NCI-H1048 (cell line): ENCODE measurements at places on chromosomes 7 and 10.

DNA sequence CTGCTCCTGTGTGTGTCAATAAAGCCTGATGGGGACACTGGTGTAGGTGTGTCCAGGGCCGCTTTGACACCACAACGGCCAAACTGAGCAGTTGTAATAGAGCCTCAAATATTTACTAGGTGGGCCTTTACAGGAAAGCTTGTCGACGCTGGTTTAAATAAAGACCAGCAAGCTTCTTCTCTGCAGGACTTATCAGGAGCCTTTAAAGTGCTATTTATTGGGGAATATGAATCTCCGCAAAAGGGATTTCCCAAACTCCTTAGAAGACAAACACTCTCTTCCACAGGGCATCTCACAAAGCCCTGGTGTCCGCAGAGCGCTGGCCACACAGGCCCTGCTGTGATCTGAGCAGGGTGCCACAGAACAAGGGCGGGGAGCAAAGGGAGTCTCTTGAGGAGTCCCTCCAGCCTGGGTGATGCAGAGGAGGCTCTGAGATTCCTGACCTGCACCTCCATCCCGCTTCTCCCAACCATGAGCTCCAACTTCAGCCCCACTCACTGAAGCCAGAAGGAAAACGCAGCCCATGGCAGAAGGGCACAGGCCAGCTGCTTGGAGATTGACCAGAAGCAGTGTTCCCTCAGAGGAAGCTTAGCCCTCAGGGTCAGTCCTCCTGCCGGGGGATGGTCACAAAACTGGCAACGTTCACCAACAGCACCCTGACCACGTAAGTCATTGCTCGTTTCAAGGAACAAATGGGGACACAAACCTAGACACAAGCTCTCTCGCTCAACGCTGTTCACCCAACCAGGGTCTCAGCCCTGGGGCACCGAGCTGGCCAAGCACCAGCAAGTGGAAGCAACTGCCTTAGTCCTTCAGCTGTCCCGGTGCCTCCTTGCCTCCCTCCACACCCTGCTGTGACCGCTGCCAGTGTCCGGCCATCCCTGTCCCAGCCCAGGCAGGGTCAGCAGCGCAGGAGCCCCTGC is 129.5 kb downstream of the OAT start:
- no peak for DNase-seq

GRCh38 chr10:88889559-88890337 is 9.7 kb downstream of the STAMBPL1 start:
- DNase-seq: no peak

DNA sequence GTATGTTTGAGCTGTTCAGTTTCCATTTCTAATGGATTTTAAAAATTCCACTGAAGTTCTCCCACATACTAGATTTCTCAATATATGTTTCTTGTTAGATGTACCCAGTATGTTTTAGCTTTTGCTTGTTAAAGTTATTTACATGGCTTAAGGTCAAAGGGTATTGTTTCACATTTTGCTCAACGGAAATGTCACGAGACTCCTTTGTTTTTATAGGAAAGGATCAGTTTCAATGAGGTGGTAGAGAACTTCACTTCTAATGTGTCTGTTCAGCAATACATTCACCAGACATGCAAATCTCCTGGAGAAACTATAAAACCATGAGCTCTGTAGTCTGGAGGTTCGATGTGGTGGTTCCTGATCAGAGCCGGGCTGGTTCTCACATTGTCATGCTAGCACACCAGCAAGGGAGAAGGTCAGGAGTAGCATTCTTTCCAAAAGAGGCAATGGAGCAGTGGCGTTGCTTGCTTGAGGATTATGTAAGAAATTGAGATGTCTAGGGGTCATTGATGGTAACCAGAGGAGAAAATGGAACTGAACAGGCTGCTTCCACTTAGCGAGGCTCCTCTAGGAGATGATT is 114.0 kb downstream of the RAB18 start:
- DNase-seq: no peak

DNA sequence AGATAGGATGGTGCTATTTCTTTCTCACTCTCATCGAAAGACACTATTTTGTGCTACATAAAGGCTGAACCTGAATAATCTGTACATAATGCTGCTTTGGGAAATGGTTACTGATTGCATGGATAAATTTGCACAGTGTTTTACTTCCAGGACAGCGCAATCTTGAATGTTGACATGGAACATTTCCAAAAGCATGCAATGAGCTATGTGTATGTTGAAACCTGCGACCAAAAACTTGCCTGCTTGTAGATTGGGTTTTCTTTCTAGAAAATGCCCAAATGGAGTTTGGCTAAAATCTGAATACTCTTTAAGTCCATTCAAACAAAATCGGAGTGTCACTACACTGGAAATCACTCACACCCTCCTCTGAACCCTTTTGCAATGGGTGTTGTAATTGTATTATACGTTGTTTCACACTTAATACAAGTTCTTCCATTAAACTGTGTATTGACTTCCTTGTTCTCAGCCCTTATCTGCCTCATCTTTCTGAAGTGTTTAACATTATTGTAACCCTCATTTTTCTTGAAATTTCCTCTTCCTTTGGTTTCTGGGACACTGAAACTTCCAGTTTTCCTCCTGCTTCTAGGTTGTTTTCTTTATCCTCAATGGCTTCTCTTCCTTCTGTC is 73.7 kb upstream of the CAPZA2 start:
- no peak for DNase-seq

DNA sequence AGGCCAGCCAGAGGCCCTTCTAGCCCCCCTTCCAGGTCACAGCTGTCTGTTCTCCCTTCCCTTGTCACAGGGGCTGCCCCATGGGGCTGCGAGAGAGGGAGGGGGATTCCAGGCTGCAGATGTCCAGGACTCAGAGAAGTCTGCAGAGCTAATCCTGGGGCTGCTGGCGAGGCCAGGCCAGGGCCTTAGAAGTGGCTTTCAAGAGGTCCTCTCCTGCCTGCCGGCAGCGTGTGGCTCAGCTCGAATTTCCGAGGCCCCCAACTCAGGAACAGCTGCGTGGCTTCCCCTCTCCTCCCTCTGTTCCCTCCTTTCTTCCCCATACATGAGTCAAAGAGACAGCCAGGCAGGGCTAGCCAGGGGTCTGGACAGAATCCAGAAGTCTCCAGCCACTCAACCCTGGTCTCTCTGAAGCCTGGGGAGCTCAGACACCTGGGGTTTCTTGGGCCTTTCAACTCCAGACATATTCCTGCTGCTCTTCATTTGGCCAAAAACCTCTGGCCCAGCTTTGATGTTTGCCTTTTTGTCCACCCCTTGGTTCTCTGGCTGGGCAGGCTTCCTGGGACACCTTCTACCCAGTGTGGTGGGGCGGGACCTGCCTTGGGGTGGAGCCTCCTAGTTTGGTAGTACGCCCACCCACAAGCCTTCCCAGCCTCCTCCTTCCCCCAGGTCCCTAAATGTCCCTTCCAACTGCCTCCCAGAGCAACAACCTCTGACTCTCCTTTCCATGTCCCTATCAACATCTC is 21.8 kb upstream of the EIF5AL1 start:
- no peak for DNase-seq

DNA sequence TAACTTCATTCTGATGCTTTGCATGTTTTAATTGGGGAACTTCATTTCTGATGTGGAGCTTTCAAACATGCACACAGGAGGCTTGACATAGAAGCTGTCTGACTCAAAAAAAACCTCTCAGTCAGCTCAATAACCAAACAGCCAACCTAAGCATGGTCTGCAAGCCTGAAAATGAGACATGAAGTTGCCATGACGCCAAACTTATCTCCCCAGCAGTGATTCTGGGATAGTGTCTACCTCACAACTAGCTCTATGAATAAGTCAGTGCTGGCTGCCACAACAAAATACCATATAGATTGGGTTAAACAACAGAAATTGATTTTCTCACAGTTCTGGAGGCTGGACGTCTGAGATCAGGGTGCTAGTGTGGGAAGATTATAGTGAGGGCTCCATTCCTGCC is 244.2 kb downstream of the CCDC3 start:
- no peak for DNase-seq

DNA sequence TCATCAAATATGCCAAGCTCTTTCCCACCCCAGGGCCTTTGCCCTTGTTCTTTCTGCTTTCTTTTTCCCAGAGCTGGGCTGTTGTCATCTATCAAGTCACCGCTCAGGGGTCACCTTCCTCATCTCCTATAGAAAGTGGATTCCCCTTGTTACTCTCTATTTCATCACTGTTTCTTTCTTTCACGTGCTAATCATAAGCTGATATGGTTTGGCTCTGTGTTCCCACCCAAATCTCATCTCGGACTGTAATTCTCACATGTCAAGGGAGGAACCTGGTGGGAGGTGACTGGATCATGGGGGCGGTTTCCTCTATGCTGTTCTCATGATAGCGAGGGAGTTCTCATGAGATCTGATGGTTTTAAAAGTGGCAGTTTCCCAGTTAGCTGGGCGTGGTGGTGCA is 17.0 kb upstream of the TIAL1 start:
- no peak for DNase-seq

DNA sequence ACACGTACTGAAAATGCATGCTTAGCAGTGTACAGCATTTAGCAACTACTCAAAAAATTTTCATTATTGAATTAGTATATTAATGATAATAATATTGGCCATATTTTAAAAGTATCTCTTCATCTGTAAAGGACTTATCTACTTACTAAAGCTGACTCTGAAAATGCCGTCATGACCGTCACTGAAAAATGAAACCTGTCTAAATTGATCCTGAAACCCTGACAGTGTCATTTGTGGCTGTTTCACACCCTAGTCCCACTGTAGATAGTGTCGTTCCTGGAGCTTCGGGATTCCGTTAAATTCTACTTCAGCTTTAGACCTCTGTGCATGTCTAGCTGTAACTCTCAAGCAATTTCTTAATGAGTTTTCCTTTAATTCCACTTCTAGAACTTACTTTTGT is 35.8 kb upstream of the EZH2 start:
- no peak for DNase-seq

GRCh38 chr7:91326516-91327199 is 62.4 kb downstream of the FZD1 start:
- no peak for DNase-seq

- DNase-seq: no peak
Observed at GRCh38 chr10:73229567-73229966, 17.5 kb downstream of the DNAJC9 start.

GRCh38 chr7:158751751-158752150 is 47.1 kb upstream of the NCAPG2 start:
- DNase-seq: no peak

DNA sequence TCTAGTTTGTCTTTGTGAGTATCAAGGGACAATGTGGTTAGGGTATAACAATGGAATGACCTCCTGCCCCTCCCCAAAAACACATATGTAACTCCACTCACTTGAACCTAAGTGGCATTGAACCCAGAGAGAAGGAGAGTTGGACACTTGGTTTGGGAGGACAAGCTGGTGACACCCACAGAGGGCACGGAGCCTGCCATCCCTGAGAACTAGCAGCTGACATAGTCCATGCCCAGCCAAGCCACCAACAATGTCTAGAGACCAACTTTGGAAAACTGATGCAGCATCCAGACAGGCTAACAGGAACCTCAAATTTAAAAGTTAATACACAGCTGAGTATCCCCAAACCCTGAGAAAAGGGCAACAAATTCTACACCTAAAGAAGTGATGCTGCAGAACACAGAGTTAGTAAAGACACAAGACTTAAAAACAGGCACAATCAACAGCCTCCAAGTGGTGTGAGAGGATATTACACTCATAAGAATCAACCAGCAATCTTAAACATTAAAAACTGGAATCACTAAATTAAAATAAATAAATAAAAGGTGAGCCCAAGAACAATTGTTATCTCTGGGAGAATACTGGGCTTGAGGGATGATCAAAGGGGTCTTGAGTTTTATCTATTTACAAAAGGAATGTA is 27.2 kb downstream of the NUDCD3 start:
- DNase-seq: no peak

DNA sequence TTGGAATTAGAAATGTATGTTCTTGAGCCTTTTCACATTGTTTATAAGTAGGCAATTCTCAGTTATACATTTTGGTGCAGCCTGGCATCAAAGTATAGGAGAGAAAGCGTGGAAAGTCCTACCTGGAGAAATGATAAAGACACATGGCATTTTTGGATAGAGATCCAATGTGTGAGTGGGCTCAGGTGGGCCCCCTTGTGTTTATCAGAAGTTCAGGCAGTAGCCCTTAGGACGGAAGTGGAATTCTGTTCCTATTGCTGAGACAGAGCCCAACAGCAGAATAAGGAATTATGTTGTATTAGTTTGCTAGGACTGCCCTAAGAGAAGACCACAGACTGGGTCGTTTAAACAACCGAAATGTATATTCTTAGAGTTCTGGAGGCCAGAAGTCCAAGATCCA is 85.2 kb upstream of the AMPH start:
- no peak for DNase-seq

- DNase-seq: no peak
Observed at GRCh38 chr7:99563650-99564049, 5.2 kb downstream of the ZNF655 start.

GRCh38 chr10:10914144-10914543 is 103.5 kb upstream of the CELF2 start:
- no peak for DNase-seq

- no peak for DNase-seq
Observed at GRCh38 chr7:149733131-149733923, 40.1 kb downstream of the ZNF467 start.

DNA sequence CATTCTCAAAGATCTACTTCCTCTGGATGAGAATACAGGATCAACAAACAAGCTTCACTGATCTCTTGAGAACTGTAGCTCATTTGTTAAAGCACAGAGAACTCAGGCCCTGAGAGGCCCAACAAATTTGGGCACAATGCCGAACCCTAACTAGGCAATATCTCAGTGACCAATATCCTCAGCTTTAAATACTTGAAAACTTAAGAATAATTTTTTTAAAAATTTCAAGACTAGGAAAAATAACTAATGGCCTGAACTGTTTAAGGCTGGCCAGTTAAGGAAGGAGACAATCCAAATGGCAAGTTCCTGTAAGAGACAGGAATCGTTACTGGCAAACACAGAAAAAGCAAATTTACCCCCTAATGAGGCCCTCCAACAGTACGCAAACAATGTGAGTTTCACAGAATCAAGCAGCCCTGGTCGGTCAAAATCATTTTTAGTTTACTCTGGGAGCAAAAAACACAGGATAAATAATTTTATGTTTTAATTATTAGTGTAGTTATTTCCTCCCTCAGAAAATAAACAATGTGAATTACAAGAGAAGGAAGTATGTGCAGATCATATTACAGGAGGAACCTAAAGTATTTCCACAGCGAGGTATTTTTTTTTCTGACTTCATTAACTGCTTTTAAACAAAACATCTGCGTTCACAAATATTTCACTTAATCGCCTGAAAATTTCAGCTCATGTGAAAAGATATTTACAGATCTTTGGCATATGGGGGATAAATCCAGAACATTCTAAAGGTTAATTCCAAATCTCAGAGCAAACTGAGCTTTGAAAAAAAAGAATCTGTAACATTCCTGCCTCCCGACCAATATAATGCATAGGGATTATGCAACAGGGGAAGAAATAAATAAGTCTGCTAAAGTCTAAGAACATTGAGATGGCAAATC is 39.5 kb downstream of the NT5C2 start:
- DNase-seq: no peak

DNA sequence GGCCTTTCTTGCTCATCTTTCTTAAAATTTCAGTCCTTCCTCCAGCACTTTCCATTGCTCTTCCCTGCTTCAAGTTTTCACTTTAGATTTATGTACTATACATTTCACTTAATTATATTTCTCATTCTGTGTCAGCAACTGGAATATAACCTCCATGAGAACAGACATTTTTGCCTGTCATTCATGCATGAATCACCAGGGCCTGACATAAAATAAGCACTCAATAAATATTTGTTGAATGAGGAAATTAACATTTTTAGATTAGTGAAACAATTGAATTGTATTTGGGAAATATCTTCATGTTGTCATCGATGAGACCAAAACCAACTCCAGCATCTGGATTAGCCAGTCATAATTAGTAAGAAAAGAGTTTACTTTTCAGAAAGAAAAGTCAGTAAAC is 6.1 kb downstream of the SAMD9L start:
- no peak for DNase-seq
